ENCODE measurements at places on chromosomes 1 and 21.

- DNase-seq = no peak
Measured at GRCh38 chr1:200281201-200281835, 128.5 kb downstream of the ZNF281 start.

DNA sequence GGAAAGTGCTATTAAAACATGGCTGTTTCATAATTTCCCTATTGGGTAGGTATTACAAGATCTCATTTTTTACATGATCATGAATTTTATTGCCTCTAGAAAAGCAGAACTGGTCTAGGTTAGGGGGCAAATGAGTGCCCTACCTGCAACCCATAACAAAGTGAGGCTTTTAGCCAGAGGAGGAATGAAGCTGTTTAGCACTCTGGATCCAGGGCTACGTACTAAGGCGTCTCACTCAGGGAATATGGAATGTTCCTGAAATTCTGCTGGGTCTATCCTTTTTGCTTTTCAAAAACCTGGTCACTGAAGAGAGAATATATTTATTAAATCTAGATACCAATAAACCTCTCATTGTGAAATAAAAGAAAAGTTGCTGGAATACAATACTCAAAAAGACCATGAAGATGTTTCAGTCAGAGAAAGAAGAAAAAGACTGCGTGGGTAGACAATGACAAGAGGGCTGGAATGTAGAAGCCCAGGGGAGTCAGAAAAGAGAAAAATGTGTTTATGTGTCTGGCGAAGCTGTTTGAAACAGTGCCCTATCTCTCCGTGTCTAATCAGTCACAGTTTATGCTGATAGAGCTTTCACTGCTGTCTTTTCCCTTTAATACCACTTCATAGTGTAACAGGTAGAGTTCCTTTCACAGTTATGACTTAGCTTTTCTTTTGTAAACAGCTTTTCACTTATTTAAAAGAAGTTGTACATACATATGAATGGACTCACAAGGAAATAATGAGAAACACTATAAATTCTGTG lies 25.0 kb upstream of the SYDE2 start:
- no peak for DNase-seq

DNA sequence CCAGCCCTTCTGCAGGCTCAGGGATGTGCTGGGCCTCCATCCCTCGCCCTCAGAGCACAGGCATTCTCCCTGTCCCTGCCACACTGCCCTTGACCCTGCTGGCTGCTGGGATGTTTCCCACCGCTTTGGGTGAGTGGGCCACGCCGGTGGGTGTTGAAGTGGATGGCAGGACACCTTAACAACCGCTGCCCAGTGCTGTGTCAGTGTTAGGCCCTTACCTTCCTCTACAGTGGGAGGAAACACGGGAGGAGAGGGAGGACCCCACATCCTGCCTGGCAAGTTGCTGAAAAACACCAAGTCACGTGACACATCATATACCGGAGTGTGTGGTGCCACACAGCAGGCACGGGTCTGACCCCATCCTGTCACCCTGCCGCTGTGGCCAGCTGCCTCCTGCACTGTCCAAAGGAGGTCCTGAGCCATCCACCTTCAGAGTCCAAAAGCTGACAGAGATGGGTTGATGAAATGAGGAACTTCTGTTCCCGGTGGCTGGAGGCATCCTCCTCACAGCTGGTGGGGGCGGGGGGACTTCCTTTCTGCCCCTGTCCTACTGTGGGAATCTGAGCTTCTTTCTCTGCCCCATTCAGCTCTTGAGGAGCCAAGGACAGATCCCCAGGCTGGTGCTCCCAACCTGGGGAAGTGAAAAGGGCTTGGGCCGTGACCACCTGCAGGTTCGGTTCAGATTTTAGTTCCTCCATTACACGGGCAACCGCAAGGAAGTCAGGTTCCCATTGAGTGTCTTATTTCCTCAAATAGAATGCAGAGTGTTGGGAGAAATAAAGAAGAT lies 3.2 kb upstream of the THEMIS2 start:
- DNase-seq = no peak

- DNase-seq = no peak
Measured at GRCh38 chr1:112906150-112906698, 49.8 kb downstream of the SLC16A1 start.

DNA sequence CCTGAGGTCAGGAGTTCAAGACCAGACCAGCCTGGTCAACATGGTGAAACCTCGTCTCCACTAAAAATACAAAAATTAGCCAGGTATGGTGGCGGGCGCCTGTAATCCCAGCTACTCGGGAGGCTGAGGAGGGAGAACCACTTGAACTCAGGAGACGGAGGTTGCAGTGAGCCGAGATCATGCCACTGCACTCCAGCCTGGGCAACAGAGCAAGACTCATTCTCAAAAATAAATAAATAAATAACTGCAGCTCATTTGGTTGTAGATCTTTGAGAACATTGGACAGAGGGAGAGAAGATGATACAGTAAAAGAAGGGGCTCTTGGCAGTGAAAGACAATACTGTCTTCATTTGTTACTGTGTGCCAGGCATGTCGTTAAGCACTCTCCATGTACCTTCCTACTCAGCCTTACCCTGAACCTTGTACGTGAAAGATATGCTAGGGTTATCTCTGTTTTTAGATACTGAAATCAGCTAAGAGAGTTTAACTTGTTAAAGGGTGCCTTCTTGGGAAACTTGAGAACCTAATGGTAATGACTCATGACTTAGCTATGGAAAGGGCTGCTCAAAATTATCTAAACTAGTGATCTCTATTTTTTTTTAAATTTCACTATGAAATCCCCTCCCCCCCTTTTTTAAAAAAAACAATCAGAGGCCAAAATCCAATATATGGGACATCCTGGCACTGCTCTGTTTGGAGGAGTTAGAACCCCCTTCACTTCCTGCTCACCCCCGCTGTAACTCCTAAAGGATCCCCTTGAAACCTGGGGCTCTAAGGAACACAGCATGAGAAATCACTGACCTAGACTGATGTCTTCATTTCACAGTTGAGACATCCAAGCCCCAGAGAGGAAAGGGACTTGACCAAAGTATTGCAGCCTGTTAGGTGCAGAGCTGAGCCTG lies 6.8 kb upstream of the KPNA6 start:
- no peak for DNase-seq

DNA sequence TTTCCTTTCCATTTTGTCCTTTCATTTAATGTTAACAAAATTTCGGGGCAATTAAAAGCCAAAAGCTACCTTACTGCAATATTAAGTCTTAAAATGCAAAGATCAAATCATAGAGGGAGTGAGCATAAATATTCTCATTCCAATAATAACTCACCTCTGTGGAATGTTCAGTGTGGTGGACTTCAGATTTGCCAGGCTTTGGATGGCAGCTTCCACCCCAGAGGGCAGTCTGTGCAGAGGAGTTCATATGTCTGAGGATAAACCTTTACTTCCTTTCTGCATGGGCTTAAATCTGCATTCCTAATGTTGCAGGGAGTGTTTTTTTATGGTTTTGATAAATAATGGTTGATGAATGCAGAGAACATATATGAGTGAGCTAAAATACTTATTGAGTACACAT lies 16.3 kb downstream of the KIAA0040 start:
- no peak for DNase-seq

GRCh38 chr1:157774412-157774811 lies 2.5 kb downstream of the FCRL2 start:
- no peak for DNase-seq
